ENCODE measurements at places on chromosomes 2 and 18.
A peak's percentile ranks its signal among the peaks of the same experiment; 100 is the strongest.

DNA sequence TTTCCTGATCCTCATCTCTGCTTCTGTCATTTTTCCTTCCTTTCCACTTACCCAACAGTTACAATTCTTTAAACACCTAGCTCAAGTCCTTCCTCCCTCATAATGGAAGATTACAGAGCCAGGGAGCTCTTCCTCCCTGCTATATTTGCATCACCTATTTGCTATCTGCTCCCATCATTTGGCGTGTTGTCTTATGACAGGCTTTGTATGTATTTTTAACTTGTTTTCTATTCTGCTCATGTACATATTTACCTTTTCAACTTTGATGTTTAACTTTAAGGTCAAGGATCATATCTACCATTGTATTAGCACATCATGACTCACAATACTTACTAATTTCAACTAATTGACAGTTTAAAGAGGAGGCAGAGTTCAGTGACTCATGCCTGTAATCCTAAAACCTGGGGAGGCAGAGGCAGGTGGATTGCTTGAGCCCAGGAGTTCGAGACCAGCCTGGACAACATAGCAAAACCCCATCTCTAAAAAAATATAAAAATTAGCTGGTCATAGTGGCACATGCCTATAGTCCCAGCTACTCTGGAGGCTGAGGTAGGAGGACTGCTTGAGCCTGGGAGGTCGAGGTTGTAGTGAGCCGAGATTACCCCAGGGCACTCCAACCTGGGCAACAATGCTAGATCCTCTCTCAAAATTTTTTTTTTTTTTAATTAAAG lies 308.0 kb upstream of the STON1 start:
- DNase-seq: peak; percentile 22

- DNase-seq: no peak
Measured at GRCh38 chr2:189483980-189484740, 42.9 kb downstream of the WDR75 start.

GRCh38 chr18:74328206-74328605 lies 12.6 kb downstream of the C18orf63 start:
- peak; percentile 17 for DNase-seq

DNA sequence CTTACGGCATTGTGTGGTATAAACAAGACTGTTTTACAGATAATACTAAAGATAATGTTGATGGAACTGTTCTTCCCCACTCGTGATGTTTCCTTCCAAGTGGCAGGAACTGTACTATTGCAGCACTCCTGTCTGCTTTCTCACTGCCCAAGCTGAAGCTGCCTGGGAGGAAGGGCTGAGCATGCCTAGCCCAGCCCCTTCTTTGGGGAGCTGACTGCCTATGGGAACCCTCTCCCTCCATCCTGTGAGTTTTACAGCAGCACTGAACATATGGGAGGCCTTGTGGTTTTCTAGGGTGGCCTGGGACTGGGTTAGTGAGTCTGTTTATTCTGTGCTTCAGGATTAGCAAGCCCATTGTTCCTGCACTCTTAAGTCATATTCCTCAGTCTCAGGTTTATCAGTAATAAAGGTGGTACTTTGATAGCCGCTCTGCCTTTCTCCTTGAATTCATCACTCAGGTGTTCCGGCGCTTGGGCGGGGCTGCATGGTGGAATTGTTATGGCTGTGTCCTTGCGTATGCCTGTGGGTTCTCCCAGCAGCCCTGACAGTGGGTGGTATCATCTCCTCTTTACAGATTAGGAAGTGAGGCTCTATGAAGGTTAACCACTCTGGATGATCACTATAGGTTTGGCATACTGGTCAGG lies 379.7 kb downstream of the PTPRM start:
- DNase-seq: no peak

- DNase-seq: no peak
Measured at GRCh38 chr18:48925491-48925780, 25.3 kb downstream of the SMAD7 start.

DNA sequence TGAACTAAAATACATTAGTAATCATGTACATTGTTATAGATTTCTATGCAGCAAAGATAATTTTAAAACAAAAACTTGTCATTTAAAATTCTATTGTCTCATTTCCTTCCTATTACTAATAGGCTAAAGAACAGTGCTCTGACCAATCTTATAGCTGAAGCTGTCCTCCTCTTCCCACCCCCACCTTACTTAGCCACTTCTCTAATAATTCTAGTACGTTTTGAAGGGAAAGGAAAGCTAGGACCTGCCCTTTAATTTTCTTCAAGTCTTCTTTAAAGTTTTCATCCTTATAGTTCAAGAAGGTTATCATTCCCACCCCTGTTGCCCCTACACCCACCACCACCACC lies 121.6 kb downstream of the RBMS1 start:
- peak; percentile 42 for DNase-seq

DNA sequence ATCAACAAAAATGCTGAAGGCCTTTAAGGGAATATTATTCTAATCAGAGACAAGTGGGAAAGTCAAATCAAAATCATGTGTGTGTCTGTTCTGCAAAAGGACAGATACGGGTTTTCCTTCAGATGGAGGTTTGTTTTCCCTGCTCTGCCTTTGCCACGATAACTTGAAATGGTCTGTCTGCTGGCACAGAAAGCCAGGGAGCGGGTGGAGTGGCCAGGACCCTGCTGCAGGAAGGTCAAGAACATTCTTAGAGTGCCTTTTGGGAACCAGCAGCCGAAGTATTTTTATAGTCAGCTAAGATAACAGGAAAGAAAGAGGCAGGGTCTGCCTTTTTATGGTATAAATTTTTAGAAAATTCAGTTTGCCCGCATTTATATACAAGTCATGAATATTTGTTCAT lies 234.2 kb downstream of the LTBP1 start:
- DNase-seq: no peak

- DNase-seq: no peak
Measured at GRCh38 chr2:233440314-233440713, 86.0 kb downstream of the DGKD start.

DNA sequence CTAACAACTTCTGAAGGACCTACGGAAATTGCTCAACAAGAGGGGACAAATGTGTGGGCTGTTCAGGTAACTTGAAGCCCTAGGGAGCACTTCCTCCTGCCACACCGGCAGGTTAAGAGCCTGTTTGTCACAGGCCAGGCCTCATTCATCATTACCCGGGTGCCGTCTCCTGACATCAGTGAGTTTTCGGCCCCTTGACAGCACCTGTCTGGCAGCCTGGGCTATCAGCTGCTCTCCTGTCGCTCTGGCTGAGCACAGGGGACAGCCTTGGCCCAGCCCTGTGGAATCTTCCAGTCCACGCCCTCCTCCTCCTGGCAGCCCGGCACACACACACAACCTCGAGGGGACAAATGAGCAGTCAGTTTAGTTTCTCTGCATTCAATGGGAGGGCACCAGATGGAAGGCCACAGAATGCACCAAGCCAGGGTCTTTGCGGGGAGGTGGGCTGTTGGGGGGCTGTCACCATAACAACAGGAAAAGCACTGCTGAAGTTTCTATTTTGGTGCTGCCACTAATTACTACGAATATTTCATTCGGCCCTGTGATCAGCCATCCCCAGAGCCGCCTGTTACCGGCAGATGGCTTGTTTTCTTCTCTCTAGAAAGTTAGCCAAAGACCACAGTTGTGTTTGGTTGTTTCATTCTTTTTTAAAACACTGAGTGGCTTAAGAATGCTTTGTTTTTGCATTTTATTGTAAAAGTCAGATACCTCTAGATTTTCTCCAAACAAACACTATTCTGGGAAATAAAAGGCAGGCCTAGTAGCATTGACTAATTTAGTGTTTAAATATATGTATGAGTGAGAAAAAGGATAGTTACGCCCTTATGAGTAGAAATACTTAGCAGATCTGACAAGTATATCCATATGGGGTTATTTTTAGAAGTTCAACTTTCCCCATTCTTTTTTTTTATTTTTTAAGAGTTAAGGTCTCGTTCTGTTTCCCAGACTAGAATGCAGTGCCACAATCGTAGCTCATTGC lies 189.9 kb upstream of the NDUFV2 start:
- DNase-seq: no peak

DNA sequence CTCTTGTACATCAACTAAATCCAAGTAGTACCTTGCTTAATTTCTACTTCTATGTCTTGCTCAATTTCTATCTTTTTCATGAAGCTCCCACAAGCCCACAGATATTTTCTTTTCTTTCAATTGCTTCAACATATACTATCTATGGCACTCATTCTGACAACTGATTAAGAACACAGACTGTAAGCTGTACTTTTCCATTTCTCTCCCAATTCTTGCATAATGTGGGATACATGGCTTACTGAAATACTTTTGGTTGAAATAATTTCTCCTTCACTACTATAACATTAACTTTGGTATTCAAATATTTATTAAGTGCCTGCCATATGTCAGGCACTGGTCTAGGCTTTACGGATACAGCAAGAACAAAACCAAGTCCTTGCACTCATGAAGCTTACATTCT lies 84.8 kb downstream of the GORASP2 start:
- no peak for DNase-seq

DNA sequence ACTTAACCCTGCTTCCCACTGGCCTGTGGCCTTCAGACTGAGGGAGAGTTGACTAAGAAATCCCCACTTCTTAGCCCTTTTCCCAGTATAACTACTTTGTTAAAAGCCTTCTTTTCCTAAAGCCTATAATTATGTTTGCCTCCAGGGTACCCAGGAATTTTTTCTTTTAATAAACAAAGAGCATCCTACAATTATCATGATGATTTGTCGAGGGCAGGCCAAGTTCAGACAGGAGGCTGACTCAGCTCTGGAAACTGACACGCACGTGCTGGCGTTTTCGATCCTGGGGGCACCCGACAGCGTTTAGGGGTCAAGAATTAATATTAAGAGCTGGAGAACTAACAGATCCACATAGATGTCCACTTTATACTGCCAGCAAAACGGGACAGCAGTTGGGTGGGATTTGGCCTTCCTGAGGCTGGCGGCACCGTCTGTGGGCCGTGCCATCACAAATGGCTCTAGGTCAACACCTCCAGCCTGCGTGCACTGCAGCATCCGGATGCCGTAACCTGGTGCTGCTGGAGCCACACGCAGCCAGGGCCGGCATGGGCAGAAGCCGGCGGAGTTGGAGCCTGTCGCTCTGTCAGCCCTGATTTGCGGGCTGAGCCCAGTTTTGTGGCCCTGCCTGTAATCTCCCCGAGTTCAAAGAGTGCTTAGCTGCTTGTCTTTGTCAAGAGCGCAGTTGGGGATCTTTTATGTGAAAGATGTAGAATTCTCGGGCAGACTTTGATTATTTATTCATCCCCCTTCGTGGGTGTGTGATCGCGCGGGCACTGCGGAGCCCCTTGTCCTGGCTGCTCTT lies 191.0 kb downstream of the GLI2 start:
- no peak for DNase-seq

- peak; percentile 39 for DNase-seq
Measured at GRCh38 chr2:191646163-191646902, 31.6 kb upstream of the NABP1 start.

DNA sequence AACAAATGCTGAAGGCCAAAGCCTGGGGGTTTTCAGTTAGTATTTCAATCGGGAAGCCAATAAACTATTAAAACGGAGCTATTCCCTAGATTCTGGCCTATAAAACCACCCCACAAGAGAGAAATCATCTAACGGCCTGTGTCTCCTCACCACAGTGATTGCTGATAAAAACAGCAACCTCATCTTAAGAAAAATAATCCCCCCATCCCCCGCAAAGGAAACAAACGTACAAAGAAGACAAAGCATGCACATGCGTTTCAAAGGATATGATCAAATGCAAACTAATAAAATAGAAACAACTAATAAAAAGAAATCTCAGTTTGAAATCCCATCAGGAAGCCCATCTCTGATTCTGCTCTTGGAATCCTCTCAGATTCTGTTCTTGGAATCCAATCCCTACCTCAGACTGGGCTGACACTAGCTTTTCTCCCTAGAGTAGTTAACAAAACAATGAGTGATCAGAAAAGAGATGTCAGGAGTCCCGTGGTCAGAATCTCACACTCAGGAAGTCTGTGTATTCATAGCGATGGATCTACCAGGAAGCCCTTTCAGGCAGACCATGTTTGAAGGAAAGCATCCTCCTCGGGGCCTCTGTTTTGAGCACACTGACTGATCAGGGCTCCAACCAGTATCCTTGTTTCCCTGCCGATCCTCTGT lies 150.7 kb downstream of the THADA start:
- no peak for DNase-seq

- no peak for DNase-seq
Measured at GRCh38 chr18:12754511-12754910, 51.7 kb downstream of the PSMG2 start.

DNA sequence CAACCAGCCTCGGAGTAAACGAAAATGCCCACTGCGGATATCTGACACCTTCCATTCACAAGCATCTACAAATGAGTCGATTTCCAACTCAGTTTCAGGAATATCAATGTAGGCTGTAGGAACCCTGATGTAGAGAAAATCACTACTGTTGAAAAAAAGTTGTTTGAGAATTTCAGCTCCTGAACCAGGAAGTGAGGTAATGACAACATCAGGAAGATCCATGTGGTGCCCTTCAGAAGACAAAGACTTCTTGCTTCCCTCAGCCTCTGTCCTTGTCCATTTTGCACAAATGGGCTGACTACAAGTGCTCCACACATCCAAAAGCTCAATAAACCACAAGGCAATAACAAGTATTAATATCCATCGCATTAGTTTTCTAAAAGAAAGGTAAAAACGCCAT lies 4.7 kb downstream of the DSEL start:
- DNase-seq: no peak

DNA sequence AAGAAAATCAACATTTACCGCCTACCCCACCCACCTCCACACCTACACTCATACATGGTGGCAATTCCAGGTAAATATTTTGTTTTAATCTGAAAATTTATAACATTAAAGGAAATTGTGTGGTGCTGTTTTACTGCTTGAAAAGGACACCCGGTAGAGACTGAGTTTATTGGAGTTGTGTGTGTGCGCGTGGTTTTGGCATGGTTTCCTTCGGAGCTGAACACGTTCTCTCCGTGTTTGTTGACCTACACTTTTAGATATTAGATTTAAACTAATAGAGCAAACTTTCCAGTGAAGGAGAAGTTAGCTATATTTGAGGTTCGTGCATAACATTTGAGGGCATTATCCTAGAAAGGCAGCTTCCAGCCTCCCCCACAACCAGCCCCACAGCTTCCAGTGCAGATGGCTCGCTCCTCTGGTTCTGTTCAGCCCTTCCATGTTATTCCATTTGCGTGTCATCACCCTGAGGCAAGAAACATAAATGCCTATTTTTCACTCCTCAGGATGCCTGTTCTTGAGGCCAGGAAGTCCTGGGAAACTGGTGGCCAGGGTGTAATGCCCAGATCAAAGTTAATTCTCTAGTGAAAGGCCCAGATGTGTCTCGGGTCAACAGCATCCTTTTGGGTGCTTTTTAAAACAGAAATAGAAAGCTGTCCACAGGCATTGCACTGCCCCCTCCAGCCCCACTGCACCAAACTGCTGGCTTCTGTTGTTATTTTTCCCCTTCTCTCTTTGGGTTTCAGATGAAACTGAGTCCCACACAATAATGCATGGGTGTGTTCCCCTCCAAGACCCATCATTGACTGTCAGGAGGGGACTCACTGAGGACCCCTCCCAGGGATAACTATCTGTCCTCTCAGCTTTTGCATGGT lies 190.2 kb downstream of the SETBP1 start:
- DNase-seq: no peak

- DNase-seq: no peak
Measured at GRCh38 chr18:63683152-63683551, 19.6 kb upstream of the SERPINB11 start.
